EH (cell line): ENCODE measurements at places on chromosomes 5 and 9.
A peak's percentile ranks its signal among the peaks of the same experiment; 100 is the strongest.

- peak; percentile 97 for DNase-seq
Observed at GRCh38 chr5:122093415-122094180, 15.5 kb upstream of the LOX start.

DNA sequence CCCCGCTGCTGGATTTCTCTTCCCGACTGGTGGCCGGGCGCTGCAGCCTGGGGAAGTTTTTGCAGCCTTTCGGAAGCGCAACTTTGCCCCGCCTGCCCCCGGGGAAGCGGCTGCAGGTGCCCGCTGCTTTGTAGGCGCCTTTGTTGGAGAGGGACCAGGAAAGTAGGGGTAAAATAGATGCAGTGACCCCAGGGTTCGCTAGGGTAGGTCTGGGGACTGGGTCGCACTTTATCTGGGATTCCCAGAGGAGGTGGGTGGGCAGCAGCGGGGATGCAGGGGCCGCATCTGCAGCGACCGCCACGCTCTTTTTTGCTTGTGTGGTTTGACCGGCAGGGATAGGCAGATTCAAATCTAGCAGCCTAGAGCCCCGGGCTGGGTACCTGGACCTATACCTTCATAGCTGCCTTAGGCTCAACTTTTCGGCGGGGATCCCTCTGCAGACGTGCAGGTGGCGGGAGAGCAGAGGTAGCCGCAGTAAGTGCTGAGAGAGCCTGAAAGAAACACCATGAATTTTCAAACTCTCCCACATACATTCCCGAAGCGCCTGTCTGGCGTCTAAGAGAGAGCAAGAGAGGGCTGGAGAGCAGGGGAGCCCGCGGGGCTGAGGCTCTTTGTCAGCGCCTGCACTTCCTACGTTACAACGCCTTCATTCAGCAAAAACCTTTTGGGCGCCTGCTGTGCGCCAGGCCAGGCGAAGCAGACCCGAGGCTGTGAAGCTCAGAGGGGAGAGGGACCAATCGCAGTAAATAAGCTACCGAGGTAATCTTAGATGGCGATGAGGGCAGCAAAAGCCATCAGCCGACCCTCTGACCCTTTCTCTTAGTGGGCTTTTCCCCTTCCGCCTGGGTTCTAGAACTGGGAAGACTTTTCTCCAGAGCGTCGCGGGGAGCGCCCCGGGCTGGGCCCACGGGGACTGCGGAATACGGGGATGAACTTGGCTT, 642 bp downstream of the SV2C start:
- DNase-seq, result no peak

GRCh38 chr9:34862043-34862442, 96.0 kb upstream of the PHF24 start:
- no peak for DNase-seq

DNA sequence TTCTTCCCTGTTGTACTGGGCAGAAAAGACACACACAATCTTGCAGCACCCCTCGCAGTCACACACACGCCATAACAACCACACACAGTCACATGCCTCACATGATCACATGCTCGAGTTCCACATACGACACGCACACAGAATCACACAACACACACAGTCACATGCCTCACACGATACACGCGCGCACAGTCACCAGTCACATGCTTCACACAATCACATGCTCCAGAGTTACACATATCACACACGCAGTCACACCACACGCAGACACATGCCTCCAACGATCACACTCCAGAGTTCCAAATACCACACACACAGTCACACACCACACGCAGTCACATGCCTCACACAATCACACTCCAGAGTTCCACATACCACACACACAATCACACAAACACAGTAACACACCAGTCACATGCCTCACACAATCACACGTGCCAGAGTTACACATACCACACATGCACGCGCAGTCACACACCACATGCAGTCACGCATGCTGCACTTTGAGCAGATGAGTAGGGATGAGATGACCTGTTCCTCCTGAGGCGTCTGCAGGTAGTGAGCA, 49.0 kb upstream of the LRRC14B start:
- no peak for DNase-seq

DNA sequence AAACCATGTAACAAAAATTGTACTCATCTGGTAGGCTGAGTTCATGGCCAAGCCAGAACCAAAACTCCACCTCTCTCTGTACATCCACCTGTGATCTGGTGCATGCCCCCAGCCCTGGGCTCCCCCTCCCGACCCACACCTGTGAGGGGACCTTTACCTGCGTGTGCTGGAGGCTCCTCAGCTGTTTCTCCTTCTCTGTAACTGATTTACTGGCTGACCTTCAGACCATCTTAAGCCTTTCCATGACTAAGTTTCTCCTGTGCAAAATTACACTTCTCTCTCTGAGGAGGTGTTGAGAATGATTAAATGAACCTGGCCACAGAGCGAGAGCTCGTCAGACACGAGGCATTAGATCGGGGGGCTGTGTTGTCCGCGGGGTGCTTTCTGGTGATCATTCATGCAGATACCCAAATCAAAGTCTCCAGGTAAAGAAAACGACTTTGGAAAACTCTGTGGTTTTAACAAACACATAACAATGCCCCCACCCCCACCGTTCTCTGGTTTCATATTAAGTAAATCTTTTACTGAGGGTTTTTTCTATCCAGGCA, 136.4 kb downstream of the SEMA5A start:
- DNase-seq, result no peak

DNA sequence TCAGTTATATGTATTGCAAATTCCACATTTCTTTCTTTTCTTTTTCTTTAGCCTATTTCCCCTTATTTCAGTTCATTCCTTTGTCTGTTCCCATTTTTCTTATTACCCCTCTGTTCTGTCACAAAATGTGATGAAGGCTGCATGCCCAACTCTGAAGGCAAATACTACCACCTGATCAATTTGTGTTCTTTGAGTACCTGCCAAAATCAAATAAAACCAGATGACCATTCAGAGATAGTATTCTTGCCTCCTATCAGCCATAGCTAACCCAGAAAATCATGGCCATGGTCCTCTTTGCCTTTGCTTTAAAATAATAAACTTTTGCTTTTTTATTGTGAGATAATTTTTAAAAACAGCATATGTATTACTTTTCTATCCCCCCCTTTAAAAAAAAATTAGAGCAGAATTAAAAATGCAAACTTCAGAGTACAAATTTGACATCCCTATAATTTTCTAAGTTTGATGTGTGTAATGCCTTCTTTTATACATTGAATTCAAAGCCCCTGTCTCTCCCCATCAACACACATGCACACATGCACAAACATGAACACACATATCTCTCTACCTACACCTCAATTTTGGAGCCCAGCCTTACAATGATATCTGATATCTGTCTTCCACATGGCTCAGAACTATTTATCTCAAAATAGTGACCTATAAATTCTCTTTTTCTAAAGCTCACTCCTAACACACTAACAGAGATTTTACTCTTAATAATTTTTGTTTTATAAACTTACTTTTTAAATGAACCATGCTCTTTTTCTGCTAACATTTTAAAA, 3.5 kb downstream of the RFESD start:
- no peak for DNase-seq

DNA sequence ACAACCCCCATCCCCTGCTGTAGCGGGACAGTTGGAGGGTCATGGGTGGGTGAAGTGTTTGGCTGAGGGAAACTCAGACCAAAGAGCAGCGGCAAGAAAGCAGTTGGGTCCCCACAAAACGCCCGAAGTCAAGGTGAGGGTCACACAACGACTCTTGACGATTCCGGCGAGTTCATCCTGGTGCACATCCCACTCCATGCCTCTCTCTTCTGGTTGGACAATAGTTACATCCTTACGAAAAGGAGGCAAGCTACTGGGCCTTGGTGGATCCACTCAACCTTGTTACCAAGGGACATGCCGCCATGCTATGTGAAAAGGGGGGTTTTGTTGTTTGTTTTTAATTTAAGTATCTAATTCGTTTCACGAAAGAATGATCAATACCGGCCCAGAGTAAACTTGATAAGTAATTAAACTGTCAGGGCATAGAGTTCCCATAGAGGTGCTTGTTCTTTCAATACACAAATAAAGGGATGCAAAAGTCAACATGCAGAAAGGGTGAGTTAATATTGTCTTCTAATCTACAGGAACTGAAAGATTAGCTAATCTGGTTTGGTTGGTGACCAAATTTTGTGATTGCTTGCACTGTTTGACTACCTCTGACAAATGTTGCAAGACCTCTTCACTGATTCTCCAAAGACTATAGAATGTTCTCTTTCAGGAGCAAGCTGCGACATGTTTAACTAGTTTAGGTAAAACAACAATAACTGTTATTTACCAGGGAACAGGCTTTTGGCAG, 732 bp upstream of the SMIM15 start:
- DNase-seq, result peak; percentile 52

DNA sequence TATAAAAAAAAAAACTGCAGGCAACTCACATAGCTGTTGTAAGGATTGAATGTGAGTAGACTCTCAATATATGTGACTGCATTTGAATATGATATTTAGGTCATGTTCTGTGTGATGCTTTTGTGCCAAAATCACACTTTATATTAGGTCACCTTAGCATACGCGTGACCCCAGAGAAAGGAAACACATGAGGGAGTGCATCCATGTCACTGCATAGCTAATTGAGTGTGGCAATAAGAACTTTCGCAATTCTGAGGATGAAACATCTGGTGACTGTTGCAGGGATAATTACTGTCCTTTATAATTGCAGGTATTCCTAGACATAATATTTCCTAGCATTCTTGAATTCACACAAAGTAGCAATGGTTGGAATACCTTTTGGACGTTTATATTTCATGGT, 459.5 kb upstream of the KLF4 start:
- DNase-seq, result no peak

DNA sequence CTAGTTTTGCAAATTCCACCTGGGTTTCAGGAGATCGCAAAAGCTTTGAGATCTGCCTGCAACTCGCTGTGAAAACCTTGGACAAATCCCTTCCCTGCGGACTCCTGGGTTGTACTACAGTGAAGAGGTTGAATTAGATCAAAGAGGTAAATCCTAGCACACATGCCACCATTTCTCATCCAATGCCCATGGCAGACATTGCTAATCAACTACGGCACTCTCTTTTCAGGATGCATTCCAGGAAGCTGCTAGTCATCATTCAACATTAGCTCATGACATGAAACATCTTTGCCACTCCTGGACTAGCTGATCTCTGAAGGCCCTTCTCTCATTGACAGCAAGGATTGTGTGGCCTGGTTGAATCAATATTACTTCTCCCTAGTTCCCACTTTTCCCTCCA, 46.1 kb downstream of the PCDH1 start:
- DNase-seq, result peak; percentile 21

DNA sequence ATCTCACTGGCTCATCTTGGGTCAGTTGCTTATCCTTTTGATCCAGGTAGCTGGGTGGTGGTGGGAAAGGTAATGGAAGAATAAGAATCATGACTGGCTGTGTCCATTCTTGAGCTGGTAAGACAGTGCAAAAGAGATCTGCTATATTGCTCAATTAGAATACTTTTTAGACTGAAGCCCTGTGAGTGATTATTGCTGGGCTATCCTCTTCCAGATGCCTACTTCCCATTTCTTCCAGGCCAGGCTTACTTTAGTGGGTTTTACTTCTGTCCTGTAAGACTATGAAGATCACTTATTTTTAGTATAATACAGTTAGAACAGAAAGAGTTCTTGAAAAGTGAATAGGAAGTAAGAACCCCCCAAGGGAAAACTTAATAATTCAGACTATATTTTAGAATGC, 7.2 kb downstream of the MARCHF6 start:
- DNase-seq, result no peak

DNA sequence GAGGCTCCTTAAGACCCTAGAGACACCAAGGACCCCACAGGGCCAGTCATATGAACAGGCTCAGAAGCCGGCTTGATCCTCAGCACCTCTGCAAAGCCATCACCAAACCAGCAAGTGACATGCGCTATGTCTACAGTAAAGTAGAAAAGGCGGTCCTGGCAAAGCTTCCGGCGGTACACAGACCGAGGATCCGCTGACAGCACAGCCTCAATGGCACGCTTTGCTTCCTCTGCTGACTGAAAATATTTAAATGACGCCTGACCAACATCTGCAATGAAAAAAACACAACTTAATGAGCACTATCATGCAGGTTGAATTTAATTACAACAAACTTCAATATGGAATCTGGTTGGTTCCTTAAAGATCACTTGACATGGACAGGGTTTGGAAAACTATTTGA, 17.6 kb downstream of the TRMO start:
- DNase-seq, result no peak

- DNase-seq, result no peak
Observed at GRCh38 chr9:129826344-129826743, 2.4 kb upstream of the TOR1A start.

DNA sequence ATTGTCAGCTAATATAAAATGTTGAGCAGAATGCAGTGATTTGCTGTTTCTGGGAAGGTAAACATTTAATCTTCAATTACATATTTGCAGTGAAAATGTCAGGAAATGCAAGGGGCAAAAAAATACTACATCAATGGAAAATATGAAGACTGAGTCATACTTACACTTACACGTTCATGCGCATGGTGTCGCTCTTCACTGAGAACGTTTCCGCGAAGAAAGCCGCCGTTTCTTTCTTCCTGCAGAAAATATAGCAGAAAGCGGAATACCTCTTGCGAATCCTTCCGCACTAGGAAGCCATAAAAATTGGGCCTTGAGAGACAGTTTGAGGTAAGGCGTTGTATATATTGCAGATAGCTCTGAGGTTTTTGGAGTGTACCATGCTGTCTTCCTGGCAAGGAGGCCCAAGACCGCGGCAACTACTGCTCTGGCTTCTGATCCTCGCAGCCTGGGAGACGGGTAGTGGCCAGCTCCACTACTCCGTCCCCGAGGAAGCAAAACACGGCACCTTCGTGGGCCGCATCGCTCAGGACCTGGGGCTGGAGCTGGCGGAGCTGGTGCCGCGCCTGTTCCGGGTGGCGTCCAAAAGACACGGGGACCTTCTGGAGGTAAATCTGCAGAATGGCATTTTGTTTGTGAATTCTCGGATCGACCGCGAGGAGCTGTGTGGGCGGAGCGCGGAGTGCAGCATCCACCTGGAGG, at the start of gene PCDHA13:
TSS of gene PCDHA13 (plus strand) at position 236 of the 702 bp plus-strand sequence. CDS start at position 381, 145 bp downstream.
- DNase-seq, result no peak

DNA sequence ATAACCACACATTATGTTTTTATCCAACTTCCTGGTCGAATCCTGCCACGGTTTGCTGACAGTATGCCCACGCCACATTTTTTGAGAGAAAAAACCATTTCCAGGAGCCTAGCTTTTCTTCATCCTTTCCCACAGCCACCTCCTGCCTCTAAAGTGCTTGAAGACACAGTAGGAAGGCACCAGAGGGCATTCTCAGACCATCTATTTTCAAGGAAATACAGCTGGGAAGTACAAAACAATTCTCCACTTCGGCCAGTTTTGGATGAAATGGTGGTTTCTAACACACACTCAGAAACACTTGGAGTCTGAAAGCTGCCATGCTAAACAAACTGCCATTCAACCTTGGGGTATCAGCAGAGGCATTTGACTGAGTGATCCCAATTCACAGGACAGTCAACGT, 86.3 kb upstream of the RPS23 start:
- peak; percentile 83 for DNase-seq

DNA sequence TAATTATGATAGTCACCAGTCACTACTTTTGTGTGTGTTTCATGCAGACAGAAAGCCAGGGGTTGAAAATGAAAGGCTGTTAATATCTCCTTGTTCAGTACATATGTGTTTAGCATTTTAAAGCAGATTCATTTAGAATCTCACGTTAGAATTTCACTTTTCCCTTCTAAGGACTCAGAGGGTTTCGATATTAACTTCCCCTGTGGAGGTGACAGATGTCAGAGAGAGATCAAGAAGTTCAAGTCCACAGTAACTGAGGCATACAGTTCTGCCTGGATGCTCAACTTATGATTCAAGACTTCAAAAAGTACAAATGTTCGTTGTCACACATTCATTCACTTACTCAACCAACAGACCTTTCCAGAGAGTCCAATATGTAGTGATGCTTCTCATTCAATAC, 251.1 kb downstream of the EBF1 start:
- no peak for DNase-seq
